ENCODE measurements at places on chromosomes 1 and 21. TPM values are rescaled to one million over a fixed set of nuclear protein-coding genes. Genes with fewer than 3 reads are reported as not detected.
A peak's percentile ranks its signal among the peaks of the same experiment; 100 is the strongest.

- DNase-seq, result no peak
These were observed 4.5 kb upstream of the INKA2 start for GRCh38 chr1:111743679-111744101.

SLC5A9 gene
- 2.1 TPM for total RNA-seq

GRCh38 chr1:7960165-7960564 is 1.3 kb upstream of the PARK7 start:
- DNase-seq, result no peak

TFF1 gene
- total RNA-seq, result not detected

DNA sequence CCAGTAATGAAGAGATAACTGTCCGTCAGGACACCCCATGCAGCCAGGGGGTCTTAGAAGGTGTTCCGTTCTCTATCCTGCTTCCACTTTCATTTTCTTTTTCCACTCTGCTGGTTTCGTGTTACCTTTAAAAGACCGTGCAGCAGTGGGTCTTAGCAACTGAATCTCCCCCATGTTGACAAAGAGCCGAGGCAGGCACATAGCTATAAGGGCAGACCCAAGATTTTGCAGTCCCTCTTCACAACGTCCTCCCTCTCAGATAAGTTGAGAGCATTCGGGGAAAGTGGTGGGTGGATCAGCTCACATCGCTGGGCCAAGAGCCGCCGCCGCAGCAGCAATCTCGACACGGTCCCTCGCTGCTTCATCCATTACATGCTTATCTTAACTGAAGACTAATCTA is 355.5 kb downstream of the LMO4 start:
- DNase-seq, result no peak

GRCh38 chr1:245168906-245169305 is 14.1 kb downstream of the KIF26B start:
- DNase-seq, result no peak

TXLNA gene
- 42.2 TPM for total RNA-seq

MAST2 gene
- total RNA-seq, result 8.9 TPM

- DNase-seq, result no peak
These were observed 56.8 kb downstream of the SIK1 start for GRCh38 chr21:43370091-43370658.

DNA sequence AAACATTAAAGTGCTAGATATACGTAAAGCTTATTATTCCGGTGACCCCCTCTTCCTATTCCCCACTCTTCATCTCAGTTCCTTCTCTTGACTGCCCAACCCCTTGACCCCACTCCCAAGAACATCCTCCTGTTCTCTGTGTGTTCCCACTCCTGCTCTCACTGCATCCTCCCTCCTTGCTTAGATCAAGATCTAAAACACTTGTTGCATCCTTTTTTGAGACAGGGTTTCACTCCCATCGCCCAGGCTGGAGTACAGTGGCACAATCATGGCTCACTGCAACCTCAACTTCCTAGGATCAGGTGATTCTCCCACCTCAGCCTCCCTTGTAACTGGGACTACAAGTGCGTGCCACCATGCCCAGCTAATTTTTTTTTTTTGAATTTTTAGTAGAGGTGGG is 13.5 kb downstream of the ATP2B4 start:
- DNase-seq, result no peak

DNA sequence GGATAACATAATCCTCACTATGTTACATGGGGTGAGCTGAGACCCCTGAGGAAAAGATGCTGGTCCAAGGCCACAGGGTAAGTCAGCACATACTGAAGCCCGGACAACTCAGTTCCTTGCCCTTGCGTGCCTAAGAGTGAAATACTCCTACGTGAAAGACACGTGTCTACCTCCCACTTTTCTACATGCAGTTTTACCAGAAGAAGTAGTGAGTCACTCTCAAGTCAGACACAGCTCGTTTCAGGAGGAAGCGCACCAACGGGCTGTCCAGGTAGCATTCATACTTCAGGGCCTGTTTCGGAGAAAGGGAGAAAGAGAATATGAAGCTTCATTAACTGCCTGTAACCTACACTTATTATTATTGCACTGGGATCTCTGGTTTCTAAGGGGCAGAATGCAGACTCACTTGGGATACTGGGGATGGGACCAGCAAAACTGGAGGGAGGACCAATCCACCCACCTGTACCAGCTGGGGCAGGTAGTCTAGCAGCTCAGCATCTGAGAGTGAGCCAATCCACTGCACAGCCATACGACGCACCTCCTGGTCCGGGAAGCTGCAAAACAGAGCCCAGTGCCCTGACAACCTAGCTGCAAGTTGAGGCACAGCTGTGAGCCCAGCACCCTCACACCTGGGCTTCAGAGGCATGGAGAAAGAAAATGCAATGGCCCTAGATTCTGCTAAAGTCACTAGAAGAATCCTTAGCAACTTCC is 32.4 kb upstream of the PPP1R15B start:
- DNase-seq, result peak; percentile 49

CRABP2 gene
- 4.8 TPM for total RNA-seq

GRCh38 chr1:25239681-25240541 is 7.3 kb downstream of the RSRP1 start:
- DNase-seq, result peak; percentile 96

DNA sequence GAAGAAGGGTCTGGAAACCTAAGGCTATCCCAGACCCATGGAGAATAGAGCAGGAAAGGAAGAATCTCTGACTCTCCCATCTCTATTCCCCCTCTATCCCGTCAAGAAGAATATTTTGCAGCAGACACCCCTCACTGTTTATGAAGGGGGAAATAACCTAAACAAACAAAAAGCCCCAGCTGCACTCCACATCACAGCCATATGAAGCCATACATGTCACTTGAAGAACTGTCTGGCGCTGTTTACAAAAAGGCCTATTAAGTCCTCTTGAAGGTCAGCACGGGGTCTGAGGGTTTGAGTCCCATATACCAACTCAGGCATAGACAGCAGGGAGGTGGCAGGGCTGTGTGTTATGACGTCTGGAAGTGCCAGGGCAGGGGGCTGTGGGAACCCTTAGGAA is 31.4 kb downstream of the TRABD2B start:
- no peak for DNase-seq

GRCh38 chr21:42302076-42302650 is 13.0 kb downstream of the TFF3 start:
- DNase-seq, result peak; percentile 74

GRCh38 chr1:103516693-103517092 is 8.8 kb upstream of the RNPC3 start:
- DNase-seq, result no peak

CRTC2 gene
- 37.0 TPM for total RNA-seq

GRCh38 chr1:9494936-9495758 is 44.1 kb upstream of the SLC25A33 start:
- DNase-seq, result peak; percentile 89

FALEC gene
- total RNA-seq, result not detected

- DNase-seq, result no peak
These were observed 19.9 kb downstream of the MYOM3 start for GRCh38 chr1:24091971-24092482.

TRIM17 gene
- total RNA-seq, result 3.5 TPM

DNA sequence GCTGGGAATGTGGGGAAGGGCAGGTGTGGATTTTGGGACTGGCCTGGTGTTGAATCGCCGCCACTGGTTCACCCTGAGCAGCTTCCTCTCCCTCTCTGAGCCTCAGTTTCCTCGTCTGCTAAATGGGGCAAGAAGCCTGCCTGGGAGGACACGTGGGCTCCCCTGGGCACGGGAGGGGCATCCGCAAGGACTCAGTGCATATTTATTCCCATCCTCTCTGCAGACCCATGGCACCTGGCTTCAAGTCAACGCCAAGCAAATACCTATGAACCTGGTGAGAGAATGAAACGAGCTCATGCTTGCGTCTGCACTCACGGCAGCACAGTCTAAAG is 234.4 kb downstream of the PTPRU start:
- DNase-seq, result peak; percentile 34

GRCh38 chr1:65478379-65479026 is 58.0 kb downstream of the LEPR start:
- no peak for DNase-seq

Data from spleen (tissue), 13 donors.